ENCODE measurements at places on chromosomes 7 and 10.

GRCh38 chr7:151273651-151274390 is 25.3 kb upstream of the SMARCD3 start:
- DNase-seq = no peak

DNA sequence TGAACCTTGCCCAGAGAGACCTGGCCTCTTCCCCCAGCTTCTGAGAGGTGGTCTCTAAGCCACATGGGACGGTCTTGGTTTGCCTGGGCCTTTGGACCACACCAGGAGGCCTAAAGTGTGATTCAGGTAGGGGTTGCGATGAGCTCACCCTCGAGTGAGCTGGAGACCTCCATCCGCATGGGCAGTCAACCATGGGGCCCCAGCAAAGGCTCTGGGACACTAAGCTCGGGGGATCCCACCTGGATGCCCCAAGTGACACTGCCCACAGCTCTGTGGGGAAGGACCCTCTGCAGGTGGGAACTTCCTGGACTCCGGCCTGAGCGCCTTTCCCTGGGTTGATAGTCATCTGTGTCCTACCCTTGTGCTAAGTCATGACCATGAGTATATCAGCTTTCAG is 57.1 kb upstream of the FAM20C start:
- DNase-seq = no peak

DNA sequence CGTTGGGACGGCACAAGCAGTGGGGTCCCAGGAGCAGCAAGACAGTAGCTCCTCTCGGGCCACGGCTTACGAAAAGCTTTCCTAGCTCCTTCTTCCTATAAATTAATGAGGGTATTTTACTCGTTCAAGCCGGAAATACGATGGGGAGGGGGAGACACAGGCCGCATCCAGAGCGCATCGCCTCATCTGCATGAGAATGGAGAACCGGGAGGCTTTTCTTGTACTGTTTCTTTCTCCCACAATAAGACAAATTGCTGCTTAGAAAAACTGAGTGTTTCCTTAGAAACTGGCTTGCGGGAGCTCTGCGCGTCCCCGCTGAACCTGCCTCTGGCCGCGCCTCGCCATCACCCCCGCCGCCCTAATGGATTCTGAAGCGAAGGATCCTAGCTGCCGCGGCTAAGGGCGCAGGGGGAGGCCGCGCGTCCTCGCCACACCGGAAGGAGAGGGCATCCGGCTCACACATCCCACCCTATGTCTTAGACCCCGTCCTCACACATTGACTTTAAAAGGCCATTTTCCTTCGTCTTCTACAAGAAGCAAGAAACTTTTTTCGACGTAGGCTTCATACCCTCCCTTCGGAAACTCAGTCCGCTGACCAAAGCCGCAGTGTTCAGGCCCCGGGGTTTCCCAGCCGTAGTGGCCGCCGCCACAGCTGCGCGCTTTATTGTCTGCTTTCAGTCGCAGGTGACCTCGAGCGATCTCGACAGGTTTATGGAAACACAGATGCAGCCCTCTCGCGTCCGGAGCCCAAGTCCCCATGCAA is 8.8 kb downstream of the NXPH1 start:
- DNase-seq = no peak

DNA sequence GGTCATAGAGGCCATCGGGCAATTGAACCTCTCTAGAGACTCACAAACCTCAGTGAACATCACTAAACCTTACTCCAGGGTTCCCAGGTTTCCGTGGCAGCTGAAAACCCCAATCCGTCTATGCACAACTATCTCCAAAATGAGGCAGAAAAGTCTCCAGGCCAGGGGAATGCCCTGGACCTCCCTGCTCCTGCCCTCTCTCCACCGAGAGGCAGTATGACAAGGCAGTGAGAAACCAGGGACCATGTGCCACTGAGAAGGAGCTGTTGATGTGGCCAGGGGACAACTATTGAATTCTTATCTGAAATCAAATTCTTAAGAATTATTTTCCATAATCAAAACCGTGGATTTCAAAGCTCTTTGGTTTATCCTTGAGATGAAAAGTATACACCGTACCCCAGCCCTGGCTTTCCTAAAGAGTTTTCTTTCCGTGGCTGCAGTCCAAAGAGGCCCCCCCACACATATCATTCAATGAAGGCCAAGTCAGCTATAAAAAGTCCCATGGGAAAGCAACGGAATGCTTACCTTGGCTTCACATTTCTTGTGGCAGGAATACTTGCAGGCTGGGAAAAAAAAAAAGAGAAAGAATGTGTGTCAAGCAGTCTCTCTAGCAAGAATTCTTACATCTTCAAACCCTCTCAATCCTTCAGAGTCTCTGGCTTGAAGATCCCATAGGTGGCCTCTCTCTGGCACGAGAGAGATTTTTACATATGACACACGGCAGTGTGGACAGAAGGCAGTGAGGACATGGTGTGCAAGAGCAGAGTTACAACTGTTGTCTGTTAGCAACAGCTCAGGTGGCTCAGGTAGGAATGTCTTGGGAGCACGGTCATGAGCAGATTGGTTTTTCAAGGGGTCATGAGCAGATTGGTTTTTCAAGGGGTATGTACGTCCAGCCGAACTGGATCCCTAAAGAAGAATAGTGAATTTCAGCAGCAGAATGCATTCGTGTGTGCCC is 75.2 kb downstream of the TNS3 start:
- peak; percentile 82 for DNase-seq

DNA sequence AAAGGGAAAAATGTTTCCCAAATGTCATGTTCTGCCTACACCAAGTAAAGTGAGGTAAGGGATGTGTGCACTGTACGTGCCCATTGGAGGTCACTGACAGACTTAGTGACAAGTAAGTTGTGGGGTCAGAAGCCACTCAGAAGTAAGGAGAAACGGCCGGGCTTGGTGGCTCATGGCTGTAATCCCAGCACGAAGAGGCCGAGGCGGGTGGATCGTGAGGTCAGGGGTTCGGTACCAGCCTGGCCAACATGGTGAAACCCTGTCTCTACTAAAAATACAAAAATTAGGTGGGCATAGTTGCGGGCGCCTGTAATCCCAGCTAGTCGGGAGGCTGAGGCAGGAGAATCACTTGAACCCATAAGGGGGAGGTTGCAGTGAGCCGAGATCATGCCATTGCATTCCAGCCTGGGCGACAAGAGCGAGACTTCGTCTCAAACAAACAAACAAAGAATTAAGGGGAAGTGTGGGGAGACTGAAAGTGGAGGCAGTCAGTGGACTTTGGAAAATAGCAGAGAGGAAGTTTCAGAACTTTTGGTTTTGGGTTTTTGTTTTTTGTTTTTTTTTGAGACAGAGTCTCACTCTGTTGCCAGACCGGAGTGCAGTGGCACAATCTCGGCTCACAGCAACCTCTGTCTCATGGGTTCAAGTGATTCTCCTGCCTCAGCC is 114.8 kb downstream of the WDFY4 start:
- DNase-seq = no peak

DNA sequence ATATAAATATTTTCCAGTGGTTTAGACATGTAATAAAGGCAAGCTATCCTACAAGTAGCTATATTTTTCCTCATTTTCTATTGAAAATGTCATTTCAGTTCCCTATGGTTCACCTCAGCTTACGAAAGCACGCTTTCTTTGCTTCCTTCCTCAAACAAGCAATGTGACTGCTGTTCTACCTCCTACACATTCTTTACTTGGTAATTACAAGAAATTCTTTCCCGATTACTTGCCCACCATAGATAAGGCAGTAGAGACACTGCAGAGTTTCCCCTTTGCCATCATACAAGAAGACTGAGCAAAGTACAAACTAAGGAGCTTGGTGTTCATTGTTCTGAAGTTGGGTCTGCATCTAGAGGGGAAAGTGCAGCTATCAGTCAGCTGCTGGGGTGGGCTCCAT is 249.4 kb downstream of the CRPPA start:
- DNase-seq = no peak

DNA sequence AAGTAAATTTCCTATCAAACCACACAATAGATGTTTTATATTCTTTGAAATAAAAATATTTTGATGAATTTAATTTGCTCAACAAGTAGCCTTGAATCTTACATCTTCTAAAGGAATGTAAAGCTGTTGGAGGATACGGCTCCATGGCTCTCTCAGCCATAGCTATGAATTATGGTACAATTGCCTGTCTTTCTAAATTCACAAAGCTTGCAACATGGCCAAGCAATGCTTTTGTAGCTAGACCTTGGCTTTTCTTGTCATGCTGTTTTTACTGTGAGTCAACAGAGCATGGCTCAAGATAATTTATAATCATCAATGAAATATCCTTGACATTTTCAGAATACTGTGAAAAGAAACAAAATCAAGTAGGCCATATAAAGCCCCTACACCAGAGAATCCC is 286.7 kb downstream of the CACNA2D1 start:
- no peak for DNase-seq

DNA sequence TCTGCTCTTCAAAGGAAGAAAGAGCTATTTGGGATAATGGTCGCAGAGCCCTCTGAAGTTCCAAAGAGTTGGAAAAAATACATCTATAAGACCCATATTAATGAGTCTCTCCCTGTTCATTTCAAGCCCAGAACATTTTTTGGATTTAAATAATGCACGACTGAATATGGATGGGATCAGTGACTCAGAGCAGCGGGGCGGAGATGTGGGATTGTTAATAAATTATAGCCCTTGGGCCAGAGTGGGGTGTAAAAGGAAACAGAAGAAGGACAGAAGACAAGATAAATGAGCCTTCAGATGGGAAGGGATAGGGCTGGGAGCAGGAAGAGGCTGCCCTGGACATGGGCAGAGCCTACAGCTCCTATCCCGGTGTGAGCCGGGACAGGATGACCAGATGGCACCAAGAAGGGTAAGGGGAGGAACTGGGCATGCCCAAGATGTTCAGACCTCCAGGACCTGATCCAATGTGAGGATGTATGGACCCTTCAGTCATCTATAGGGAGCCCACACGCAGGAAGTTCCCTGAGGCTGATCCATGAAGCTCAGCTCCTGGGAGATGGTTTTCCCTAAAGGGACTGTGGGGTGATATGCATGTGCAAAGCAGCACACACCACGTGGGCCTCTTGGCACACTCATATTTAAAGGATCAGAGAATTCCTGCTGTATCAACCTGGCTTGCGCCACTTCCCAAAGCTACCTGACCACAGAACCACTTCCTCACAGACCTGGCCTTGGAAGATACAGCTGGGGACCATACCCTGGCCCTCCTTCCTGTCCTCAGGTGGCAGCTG is 96.1 kb upstream of the PLXNA4 start:
- DNase-seq = no peak

DNA sequence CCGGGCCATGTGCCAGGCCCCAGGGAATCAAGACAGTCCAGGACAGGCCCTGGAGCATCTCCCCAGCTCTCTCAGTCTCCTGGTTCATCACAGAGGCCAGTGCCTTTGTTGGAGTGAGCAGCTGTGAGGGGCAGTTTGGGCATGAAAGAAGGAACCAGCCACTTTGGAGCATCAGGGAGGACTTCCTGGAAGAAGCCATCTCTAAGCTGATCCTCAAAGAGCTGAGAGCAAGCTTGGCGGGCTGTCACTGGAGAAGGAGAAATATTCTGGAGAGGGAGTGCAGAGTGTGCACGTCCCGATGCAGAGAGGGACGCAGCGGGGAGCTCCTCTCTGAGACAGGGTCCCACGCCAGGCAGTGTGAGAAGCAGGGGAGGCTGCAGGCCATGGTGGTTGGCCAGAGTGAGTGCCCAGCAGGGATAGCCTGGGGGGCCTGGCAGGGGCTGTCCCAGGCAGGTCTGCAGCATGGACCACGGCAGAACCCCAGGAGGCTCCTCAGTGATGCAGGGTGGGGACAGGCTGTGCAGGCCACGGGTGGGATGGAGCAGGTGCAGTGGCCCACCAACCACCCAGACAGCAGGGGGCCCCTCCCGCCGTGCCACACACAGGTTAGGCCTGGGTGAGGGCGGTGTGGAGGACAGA is 34.7 kb downstream of the PWWP2B start:
- DNase-seq = no peak

DNA sequence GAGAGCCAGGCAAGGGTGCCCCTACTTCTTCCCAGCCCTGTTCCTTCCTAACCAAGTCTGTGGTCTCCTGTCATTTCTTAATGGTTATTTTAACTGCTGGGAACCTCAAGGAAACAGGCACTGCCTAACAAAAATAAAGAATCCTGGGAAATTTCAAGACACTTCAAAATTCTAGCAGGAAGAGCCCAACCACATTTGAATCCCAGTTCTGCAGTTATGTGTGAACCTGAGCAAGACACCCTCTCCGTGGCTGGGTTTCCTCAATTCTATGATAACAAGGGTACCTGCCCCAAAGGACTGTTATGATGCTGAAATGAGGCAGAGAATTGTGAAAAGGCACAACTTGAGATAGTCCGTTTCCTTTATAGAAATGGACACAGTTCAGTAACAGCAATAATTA is 36.2 kb upstream of the DUSP5 start:
- DNase-seq = no peak

DNA sequence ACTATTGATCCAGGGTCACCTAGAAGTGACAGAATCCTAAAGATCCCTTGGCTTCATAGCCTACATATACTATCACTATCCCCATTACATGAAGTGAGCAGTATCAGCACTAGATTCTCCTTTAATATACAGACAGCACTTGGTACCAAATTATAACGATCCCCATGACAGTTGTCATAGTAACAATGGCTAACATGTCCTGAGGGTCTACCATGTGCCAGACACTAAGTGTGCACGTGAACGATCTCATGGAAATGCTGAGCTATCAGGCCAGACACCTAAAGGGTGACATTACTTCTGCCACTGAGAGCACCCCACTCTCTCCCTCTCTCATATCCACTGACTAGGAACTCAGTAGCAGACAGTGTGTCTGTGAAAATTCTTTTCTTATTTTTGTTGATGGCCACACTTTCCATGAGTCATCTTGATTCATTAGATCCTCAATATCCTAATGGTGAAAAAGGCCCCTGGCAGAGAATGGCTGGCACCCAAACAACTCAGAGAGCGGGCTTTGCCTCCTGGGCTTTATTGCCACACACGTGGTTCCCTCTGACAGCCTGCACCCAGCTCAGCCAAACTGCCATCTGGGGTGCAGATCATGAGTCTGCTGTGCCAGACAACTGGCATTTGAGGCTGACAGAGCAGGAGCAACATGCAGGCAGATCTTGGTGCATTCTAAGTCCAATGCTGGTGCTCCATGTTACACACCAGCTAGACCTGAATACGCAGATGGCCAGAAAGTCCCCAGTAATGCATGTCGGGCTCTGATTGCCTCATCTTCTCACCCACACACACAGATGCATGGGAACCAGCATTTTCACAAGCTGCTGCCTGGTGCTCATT is 176.3 kb downstream of the DGKI start:
- DNase-seq = no peak

DNA sequence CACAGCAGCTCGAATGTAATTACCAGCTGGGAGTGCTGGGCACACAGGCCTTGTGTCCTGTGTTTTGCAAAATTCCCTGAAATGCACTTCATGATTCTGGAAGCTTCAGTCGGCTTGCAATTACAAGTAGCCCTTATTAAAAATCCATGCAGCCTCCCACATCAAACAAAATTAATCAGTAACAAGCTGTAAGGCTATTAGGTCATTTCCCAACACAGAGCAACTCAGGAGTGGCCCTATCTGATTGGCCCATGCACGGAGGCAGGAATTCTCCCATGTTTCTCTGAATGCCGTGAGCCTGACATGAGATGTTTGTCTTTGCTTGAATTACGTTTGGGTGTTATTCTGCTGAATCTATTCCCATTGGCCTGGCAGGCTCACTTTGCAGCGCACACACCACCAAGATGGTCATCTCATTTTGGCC is 36.9 kb downstream of the FOXL3 start:
- DNase-seq = no peak

- no peak for DNase-seq
Observed at GRCh38 chr10:75926763-75927162, 495.3 kb downstream of the LRMDA start.

Measured in right forelimb (tissue), 1 donor.